ENCODE measurements at places on chromosomes 13 and 19.

- no peak for DNase-seq
Measured at GRCh38 chr13:88014527-88014926, 343.4 kb downstream of the SLITRK5 start.

DNA sequence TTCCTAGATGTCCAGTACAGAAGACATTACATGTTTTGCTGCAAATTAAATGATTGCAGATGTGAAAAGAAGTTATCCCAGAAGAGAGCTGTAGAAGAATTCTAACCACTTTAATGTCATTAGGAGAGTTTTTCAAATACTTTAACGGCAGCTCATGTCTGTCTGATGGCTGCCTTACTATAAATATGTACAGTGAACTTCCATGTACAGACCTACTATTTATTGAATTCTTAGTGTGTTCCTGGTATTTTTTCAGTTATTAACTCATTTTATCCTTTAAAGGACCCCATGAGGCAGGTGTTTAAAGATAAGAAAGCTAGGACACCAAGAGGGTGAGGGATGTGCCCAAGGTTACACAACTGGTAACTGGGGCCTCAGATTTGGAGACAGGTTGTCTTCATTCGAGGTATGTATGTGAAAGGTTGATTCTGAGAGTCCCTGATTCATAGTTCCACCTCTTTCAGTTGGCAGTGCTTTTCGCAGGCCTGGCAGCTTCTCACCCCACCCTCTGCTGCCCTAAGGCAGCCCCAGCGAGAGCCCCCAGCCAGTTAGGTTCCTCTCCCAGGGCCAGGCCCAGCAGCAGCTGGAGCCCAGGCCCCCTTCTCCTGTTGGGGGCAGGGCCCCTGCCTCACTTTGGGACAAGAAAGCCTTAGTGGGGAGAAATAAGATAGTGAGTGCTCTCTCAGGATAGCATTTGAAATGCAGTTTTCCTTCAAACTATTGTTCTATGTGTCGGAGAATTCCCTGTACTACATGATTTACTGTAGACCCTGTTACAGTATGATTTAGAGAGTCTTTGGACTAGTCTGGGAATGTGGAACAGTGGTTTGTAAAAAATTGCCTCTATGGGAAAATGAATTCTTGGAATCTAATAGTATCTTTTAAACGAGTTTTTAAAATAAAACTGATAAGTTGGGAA is 67.7 kb upstream of the TEX29 start:
- no peak for DNase-seq

- DNase-seq = no peak
Measured at GRCh38 chr13:91079176-91079575, 268.3 kb upstream of the MIR17HG start.

DNA sequence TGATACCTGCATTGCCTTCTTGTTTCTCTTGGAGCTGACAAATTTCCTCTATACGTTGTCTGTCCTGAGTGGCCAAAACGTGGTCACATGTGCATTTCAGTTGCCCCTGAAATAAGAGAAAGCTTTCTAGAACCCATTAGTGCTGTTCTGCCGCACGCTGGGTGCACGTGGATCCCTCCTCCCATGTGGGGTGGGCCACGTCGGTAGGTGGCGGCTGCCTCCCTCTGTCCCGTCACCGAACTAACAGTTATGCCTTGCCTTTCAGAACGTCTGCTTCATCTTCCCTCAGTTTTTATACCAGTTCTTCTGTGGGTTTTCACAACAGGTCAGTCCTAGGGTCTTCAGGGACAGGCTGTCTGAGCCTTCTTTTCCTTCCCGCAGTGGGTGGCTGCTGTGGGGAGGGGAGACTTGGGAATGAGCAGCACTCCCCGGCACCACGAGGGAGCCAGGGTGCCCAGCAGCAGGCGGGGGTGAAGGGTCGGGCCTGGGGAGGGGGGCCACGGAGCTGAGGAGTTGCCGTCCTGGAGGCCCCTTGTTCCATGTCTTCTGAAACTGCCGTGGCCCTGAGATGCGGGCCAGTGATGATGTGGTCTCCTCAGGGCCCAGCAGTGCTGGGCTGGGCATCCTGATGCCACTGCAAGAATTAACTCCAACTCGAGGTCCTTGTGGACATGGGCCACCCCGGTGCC is 109.7 kb upstream of the MCF2L start:
- no peak for DNase-seq

DNA sequence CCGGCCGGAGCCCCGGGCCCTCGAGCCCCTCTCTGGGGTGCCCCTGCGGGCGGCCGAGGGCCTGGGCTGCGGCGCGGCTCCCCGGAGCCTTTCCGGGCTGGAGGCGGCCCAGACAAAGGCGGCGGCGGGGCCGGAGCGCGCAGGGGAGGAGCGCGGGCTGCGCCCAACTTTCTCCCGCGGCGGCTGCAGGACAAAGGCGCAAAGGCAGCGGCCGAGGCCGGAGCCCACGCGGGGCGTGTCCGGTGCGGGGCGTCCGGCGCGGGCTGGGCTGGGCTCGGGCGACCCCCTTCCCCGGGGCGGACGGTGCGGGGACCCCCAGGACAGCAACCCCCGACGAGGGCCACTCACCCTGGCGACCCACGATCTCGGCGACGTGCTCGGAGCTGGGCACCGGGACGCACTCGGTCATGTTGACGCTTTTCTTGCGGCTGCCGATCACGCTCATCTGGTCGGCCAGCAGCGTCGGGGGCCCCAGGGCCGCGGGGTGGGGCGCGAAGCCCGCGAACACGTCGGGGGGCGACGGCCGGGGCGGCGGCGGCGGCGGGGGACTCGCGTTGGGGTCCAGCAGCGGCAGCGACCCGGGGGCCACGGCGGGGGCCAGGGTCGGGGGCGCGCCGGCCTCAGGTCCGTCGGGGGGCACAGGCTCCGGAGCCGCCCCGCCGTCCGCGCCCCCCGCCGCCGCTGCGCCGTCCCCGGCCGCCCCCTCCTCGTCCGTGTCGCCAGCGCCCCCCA is 843 bp downstream of the MEX3D start:
- no peak for DNase-seq

DNA sequence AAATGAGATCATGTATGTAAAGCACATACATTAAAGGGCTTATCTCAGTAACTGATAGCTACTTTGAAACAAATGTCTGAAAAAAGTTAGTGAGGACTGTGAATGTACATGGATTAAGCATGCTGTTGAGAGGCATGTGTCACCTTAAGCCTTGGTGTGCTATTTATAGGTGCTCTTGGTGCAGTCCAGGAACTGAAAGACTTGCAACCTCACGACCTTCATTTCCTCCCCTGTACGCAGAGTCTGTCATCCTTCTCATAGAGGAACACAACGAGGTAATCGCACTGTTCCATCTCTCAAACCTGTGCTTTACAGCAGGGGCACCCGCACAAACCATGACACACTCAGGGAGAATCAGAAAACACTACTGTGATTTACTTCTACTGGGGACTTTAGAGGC is 65.6 kb downstream of the UFM1 start:
- no peak for DNase-seq

GRCh38 chr19:19746286-19747213 is 13.6 kb upstream of the ZNF14 start:
- DNase-seq = no peak

- no peak for DNase-seq
Measured at GRCh38 chr19:23788411-23788810, 29.7 kb upstream of the ZNF681 start.

DNA sequence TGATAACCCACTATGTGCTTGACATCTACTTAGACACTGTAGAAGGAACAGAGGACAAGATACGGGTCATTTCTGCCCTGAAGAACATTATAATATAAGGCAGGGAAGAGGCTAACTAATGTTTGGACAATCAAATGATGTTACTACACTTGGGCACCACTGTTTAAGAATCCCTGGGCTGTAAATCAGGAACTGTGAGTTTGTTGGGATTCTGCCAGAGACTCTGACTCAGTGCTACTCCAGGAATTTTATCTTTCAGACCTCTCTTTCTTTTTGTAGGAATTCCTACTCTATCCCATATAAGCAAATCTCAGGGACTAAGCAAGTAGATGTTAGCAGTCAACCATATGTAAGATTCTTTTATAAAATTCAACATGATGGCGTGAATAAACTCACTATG is 3.1 kb upstream of the ZNF471 start:
- no peak for DNase-seq

DNA sequence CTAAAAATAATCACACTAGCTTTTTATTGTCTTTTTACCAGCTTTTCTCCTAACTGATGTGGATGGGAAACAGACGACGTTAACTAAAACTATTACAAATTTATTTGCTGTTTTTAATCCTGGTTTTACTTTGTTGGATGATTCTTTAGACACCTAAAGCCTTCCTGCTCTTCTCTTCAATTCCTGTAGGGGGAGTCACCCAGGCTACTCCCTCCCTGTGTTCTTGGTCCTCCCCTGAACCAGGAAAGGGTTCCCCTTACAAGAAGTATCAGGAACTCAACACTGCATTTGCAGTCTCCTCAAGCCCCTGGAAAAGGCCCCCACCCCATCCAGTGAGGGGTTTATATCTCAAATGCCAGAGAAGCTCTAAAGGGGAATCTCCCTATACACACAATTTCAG is 206.1 kb downstream of the SUCLA2 start:
- no peak for DNase-seq

DNA sequence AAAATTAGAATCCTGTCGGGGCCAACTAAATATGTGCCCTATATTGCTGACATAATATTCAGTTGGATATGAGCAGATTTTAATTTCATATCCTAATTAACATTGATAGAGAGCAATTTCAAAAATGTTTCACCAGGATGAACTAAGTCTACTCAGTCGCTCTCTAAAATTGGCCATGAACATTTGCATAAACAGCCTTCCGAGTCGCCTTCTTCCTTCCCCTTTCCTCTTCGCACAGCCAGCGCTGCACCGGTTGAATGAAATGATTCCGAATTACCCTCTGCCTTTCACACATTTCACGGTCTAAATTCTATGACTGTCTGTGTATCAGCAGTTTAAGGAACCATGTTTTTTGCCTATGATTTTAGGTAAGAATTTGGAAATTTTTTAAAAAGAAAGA is 413.7 kb downstream of the LIG4 start:
- DNase-seq = no peak

DNA sequence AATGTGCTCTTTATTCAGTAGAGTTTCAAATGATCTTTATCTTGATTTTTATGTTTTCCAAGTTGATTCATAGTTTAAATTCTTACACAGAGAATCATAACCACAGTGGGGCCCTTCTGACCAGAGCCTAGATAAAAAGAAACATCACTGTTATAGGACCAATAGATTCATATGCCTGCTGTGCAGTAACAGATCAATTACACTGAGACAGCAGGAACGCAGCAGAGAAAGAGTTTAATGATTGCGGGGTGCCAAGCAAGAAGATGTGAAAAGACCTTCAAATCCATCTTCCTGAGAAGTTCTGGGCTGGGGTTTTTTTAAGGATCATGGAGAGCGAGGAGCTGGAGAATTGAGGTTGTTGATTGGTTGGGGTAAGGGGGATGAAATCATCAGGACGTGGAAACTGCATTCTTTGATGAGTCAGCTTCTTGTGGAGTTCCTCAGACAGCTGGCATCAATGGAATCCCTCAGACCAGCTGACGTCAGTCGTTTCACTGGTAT is 346.6 kb downstream of the TBC1D4 start:
- DNase-seq = no peak

DNA sequence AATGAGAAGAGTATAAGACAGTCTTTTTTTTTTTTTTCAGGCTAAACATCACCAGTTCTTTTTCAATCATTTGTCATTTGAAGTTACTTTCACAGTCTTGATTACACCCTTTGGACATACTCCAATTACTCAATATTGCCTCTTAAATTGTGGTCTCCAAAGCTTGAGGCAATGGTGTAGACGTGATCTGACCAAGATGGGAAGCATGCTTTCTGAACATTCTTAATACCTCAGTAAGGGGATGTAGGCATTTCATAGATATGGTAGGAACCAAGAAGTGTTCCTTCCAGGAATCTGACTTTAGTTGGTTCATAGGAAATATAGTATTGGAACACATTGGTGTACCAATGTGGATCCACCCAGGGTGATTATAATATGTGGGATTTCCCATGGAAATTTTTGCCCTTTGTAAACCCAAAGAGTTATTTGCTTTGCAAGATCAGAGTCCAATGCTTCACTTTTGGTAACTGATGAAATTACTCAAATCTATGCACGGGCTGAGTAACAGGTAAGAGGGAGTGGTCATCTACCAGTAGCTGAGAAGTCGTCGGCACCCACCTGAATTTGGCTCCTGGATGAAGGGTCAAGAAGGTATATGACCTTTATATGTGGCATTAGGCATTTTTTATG is 62.2 kb downstream of the ERCC5 start:
- DNase-seq = no peak

DNA sequence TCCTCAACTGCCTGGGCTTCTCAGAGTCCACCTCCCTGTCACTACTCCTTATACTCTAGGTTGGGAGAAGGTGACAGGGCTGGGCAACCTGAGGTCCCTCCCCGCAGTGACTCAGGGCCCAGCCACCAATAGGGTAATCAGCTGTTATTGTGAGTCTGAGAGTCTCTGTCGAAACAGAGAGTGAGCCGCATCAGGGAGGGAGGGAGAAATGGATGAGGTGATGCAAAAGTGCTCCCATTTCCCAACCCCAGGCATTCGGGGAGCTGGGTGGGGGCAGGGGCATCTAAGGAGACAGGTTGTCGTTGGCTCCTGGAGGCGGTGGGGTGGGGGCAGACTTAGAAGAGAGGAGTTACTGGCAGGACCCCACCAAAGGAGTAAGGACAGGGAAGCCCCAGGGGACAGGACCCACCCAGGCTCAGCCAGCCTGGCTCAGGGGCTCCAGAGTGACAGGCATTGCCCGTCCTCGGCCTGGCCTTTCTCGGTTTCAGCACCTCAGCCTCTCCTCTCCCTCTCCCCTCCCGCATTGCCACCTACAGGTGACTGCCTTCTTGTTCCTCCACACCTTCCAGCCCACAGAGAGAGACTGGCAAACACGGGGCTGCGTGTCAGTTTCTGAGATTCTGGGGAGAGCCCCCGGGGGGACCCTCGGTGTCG is at the start of gene DMKN:
Gene DMKN (minus strand): TSS at position 22 of the 654 bp plus-strand sequence. CDS start 174 bp downstream, outside the sequence.
- DNase-seq = no peak

GRCh38 chr19:40744554-40745401 is 5.5 kb downstream of the ACTMAP start:
- DNase-seq = no peak

DNA sequence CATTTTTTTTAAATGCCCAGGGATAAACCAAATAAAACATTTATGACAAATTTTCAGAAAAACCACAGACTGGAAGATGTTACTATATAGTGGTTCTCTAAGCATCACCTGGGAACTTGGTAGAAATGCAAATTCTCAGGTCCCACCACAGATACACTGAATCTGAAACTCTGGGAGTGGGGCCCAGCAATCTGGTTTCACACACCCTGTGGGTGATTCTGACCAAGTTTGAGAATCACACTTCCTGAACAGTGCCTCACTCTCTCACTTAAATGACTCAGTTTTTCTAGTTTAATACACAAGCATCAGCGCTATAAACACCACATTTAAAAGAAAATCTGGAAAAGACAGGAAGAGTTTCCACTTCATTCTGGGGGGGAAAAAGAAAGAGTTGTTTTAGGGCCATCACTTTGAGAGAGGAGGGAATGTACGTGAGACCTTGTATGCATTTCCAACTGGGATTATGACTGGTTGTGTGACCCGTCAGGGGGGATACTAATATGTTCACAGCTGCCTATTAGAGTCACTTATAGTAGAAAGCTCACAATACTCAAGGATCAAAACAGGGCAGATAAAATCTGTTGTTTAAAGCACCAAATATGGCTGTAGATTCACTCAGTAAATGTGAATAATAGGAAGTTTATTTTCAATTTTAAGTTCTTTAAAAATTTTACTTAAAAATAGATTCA is 567.7 kb downstream of the GPC6 start:
- DNase-seq = no peak

All from right hindlimb (tissue), 1 donor.